Kasumi-1 (cell line): ENCODE measurements at places on chromosomes 1 and 21.

GRCh38 chr1:184388319-184388889 lies 1.6 kb downstream of the C1orf21 start:
- DNase-seq: peak; percentile 37

DNA sequence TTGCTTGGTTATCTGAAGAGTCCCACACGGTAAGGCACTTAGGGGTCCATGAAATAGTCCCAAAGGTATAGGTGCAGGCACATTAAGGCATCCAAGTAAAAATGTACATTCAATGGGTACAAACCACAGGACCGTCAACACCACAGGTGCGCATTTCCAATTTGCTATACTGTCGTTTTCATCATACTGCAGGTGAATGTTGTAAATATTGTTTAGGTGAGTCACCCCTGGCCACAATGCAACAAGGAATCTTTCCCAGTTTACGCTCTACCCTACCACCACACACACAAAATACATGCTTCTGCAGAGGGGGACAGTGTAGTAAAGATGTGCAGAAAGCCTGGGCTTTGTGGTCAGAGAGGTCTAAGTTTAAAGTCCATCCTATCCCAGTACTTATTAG lies 13.7 kb downstream of the CADM3 start:
- DNase-seq: no peak

GRCh38 chr1:202187041-202187671 lies 6.4 kb upstream of the LGR6 start:
- no peak for DNase-seq

DNA sequence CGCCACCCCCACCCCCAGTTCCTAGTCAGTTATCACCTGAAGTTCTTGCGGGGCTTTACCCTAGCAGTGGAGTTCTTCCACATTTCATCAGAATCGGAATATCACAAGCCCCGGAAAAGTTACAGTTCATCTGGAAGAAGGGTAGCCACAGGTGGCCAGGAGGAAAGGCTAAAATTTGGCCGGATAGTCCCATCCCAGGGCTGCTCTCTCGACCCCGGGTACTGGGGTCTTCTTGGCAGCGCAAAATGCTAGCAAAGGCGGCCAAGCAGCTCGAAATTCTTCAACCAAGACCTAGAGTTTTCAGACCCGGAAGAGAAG lies 7.9 kb downstream of the HLX start:
- no peak for DNase-seq

DNA sequence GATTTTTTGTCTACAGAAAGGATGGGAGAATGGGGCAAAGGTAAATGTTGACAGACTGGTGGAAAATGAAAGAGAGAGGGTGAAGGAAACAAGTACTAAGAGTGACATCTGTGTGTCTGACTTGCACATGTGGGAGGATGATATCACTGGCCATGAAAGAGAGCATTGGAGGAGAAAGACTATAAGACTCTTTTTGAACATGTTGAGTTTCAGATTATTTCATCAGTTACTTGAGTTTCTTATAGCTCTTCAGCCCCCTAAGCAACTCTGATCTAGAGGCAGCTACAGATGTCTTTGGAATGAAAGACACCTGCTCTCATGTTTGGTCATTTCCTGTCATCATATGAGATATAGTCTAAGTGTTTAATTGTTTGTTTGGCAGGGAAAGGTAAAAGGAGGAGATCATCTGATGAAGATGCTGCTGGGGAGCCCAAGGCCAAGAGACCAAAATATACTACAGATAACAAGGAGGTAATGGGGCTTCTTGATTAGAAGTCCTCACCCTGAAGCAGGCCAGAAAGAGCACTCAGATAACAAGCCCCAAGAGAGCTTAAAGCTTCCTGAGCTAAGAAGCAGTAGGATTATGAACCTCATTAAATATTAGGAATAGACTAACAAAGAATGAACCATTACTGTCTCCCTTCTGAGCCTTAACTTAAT lies 4.5 kb downstream of the POLR3C start:
- no peak for DNase-seq
